WTC11 (cell line): ENCODE measurements at places on chromosomes 16 and 17. TPM values are rescaled to one million over a fixed set of nuclear protein-coding genes. Genes with fewer than 3 reads are reported as not detected.

USH1G gene
- 1.9 to 2.9 TPM (median 2.6 TPM) in 3 replicates for total RNA-seq

CLEC19A gene
- total RNA-seq = 0.09 to 0.48 TPM (median 0.41 TPM) in 3 replicates

MYH1 gene
- total RNA-seq = not detected in 3 replicates

C17orf50 gene
- total RNA-seq = 0.30 to 0.89 TPM (median 0.35 TPM) in 3 replicates

WNT9B gene
- 0.41 to 0.87 TPM (median 0.44 TPM) in 3 replicates for total RNA-seq

PKMYT1 gene
- total RNA-seq = 102 to 120 TPM (median 113 TPM) in 3 replicates

SMIM36 gene
- not detected in 3 replicates for total RNA-seq

DNA sequence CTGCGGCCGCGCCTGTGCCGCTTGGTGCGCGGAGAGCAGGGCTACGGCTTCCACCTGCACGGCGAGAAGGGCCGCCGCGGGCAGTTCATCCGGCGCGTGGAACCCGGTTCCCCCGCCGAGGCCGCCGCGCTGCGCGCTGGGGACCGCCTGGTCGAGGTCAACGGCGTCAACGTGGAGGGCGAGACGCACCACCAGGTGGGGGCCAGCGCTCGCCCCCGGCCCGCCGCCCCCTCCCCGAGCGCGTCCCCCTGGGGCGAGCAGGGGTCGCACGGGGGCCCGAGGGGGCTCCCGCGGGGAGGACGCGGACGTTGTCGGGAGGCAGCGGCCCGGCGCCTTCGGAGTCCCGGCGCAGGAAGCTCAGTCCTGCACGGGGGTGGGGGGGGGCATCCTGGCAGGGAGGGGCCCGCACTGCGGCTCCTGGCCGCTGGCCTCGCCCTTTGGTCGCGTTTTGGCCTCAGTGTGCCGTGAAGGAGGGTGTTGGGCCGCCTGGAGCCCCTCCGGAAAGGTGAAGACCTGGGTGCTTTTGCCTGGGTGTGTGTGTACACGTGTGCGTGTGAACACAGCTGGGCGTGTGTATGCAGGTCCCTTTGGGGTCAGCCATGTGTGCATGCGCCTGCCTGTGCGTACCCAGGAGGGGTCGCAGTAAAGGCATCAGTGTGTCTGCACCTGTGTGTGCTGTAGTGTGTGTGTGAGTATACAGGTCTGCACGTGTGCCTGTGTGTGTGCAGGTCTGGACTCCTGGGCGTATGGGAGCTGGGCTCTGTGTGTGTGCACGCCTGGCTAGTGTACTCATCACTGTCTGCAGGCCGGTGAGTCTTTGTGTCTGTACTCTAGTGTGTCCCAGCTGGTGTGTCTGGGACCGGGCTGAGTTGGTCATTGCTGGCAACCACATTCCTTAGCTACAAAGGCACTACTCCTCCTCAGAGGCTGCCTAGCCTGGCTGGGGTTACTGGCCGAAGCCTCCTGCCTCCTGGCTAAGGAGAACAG is 615 bp downstream of the NHERF2 start:
- H3K4me3 ChIP-seq = peak overlapping the region; percentile 75
- DNase-seq = no peak
- H3K36me3 ChIP-seq = no peaks in the 10 kb centered on the region

DNA sequence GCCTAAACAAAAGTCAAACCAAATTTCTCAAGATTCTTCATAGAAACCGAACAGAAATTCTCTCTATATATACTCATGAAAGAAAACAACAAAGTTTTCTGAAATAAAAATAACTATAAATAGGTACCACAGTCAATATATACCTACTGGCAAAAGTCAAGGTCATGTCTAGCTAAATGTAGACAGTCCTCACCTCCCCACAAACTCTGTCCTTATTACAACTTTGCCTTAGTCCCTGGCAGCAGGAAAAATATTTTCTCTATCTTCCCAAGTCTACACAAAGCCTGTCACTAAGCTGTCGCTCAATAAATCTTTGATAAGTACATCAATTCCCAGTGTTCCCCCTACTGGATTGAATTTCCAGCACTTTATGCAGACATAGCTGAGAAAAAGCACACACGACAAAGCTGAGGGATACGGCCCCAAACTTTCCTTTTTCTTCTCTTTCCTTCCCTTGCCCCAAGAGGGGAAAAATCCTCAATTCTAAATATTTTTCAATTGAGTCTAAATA is 2.7 kb downstream of the CFAP20 start:
- H3K4me1 ChIP-seq = peaks cover 34% of the 10 kb centered on the region
- H3K36me3 ChIP-seq = no peaks in the 10 kb centered on the region

DNA sequence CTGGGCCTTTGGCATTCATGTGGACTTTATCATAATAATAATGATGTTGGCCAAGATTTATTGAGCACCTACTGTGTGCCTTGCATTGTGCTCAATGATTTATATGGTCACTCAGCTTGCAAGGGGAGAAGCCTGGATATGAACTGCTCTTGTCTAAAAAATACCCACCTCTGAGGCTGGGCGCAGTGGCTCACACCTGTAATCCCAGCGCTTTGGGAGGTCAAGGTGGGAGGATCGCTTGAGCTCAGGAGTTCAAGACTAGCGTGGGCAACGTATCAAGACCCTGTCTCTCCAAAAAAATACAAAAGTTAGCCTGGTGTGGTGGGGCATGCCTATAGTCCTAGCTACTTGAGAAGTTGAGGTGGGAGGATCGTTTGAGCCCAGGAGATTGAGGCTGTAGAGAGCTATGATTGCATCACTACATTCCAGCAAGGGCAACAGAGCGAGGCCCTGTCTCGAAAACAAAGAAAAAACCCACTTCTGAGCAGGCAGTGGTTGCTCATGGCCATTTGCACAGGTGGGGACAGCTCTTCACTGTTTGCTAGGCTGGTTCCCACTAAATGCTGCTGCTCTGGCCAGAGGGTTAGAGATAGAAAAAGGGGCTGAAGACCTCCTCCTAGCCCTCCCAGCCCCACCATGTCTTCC is 4.3 kb upstream of the ADGRG1 start:
- peaks cover 42% of the 10 kb centered on the region for H3K4me1 ChIP-seq
- no peak for DNase-seq

- DNase-seq = peak; percentile 42
- H3K4me1 ChIP-seq = peaks cover 19% of the 10 kb centered on the region
Observed at GRCh38 chr17:65794572-65794971, 233.1 kb upstream of the AXIN2 start.

DNA sequence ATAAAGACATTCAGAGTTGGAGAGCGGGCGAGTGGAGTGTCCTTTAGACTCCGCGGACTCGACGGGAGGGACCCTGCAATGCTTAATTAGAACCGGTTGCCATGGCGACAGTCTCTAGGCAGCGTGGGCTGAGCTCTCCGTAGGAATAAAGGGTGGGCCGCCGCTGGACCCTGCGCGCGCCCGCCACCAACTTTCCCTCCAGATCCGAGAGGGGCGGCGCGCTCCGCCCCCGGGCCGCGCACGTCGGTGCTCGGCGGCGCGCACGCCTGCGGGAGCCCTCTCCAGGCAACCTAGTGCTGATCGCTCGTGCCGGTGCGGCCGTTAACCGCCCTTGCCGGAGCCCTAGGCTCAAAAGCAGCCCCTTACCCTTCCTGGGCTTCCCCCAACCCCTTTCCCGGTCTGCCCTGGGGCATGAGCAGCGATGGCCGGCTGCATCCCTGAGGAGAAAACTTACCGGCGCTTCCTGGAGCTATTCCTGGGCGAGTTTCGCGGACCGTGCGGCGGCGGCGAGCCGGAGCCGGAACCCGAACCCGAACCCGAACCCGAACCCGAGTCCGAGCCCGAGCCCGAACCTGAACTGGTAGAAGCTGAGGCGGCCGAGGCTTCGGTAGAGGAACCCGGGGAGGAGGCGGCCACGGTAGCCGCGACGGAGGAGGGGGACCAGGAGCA is at the start of gene PPM1E:
Gene PPM1E, plus strand, starts transcription at position 278 of the 669 bp plus-strand sequence.
- H3K36me3 ChIP-seq = no peaks in the 10 kb centered on the region
- no peak within 1 kb of the TSS for H3K27ac ChIP-seq
- H3K4me3 ChIP-seq = peak within 1 kb of the TSS; percentile 99
- H3K4me1 ChIP-seq = peaks cover 8% of the 10 kb centered on the region
- DNase-seq = peak; percentile 92

GRCh38 chr16:4273858-4274311 is 1.1 kb upstream of the TFAP4 start:
- no peaks in the 10 kb centered on the region for H3K27me3 ChIP-seq
- peaks cover 14% of the 10 kb centered on the region for H3K4me1 ChIP-seq
- no peaks in the 10 kb centered on the region for H3K36me3 ChIP-seq

- no peak for DNase-seq
- H3K4me3 ChIP-seq = no peak overlapping the region
Observed at GRCh38 chr17:63191610-63192009, 225.6 kb downstream of the TANC2 start.

DNA sequence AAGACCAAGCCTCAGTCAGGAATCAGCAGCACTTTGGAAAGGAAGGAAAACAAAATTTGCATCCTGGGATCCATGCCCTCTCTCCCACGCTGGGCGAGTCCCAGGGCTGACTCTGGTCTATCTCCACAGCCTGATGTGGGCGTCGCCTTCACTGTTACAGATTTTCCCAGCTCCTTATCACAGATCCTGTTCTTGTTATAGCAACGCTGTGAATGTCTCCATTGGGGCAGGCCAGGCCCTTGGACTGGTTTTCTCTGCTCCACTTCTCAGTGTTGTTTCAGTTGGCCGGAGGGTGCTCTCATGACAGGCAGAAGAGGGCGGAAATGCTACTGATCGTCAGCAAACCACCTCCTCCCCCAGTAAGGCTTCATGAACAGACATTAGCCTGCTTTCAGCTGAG is 127.9 kb upstream of the CDH11 start:
- H3K27me3 ChIP-seq = 0 out of 2 replicates have a peak, but pooled peaks cover 2% of the 10 kb centered on the region
- H3K4me3 ChIP-seq = no peak overlapping the region
- DNase-seq = peak; percentile 25
- peaks cover 24% of the 10 kb centered on the region for H3K4me1 ChIP-seq
- H3K36me3 ChIP-seq = no peaks in the 10 kb centered on the region
- peak overlapping the region; percentile 16; the same call in 1 of the 2 replicates for H3K27ac ChIP-seq

DNA sequence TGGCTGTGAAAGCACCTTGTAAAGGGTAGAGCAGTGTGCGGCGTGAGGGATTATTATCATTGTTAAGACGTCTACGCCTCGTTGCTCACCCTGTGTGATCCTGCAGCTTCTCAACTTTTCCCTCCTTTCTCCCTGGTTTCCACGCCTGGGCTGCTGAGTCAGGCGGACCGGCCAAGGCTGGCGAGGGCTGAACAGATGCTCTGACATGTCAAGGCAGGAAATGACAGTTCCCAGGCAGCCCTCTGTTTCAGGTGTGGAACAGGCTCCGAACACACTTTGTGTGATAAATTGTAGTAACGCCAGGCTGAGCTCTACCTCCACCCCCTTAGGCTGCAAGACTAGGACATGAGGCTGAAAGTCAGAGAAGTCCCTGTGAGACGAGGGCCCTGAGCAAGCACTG is 46.0 kb upstream of the TBX2 start:
- no peak overlapping the region for H3K4me3 ChIP-seq
- H3K27ac ChIP-seq = no peak overlapping the region
- no peaks in the 10 kb centered on the region for H3K36me3 ChIP-seq

- no peak overlapping the region for H3K4me3 ChIP-seq
- no peak for DNase-seq
- no peaks in the 10 kb centered on the region for H3K36me3 ChIP-seq
- no peaks in the 10 kb centered on the region for H3K27me3 ChIP-seq
- H3K4me1 ChIP-seq = peaks cover 39% of the 10 kb centered on the region
Observed at GRCh38 chr16:79077346-79077745, 523.2 kb downstream of the MAF start.

- no peak overlapping the region for H3K4me3 ChIP-seq
- no peaks in the 10 kb centered on the region for H3K27me3 ChIP-seq
- 0 out of 2 replicates have a peak, but pooled peaks cover 2% of the 10 kb centered on the region for H3K36me3 ChIP-seq
- no peak for DNase-seq
- H3K27ac ChIP-seq = no peak overlapping the region
Observed at GRCh38 chr16:15509051-15509592, 74.7 kb downstream of the BMERB1 start.

- no peaks in the 10 kb centered on the region for H3K27me3 ChIP-seq
- no peak overlapping the region for H3K27ac ChIP-seq
- H3K36me3 ChIP-seq = peaks cover 13% of the 10 kb centered on the region
- H3K4me3 ChIP-seq = no peak overlapping the region
- no peak for DNase-seq
- no peaks in the 10 kb centered on the region for H3K4me1 ChIP-seq
Observed at GRCh38 chr16:78619811-78620210, 520.4 kb downstream of the WWOX start.

DNA sequence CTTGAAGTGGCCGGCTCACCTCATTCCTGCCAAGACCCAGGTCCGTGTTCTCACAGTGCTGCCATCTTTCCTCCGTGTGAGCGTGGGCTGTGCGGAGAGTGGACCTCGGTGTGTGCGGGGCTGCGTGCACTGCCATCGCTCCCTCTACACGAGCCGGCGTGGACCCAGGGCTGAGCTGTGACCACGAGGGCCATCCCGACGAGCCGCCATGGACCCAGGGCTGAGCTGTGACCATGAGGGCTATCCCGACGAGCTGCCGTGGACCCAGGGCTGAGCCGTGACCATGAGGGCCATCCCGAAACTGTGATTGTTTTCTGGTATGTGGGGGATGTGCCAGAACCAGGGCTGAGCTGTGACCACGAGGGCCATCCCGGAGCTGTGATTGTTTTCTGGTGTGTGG is 8.9 kb upstream of the MVD start:
- 0 out of 2 replicates have a peak overlapping the region, but pooled peaks have one; percentile 16 for H3K27ac ChIP-seq
- H3K4me1 ChIP-seq = peaks cover 2% of the 10 kb centered on the region; the same call in 1 of the 2 replicates
- no peaks in the 10 kb centered on the region for H3K27me3 ChIP-seq
- no peak overlapping the region for H3K4me3 ChIP-seq
- no peak for DNase-seq

- no peak overlapping the region for H3K27ac ChIP-seq
- no peak for DNase-seq
- no peaks in the 10 kb centered on the region for H3K27me3 ChIP-seq
- H3K36me3 ChIP-seq = peaks cover 4% of the 10 kb centered on the region; the same call in 1 of the 2 replicates
Observed at GRCh38 chr17:13704333-13704732, 102.6 kb upstream of the HS3ST3A1 start.

- H3K4me3 ChIP-seq = no peak overlapping the region
- H3K4me1 ChIP-seq = 0 out of 2 replicates have a peak, but pooled peaks cover 2% of the 10 kb centered on the region
- DNase-seq = no peak
- no peaks in the 10 kb centered on the region for H3K36me3 ChIP-seq
- H3K27me3 ChIP-seq = no peaks in the 10 kb centered on the region
- no peak overlapping the region for H3K27ac ChIP-seq
Observed at GRCh38 chr17:76018801-76019200, 8.3 kb downstream of the EVPL start.
